ENCODE measurements at places on chromosomes 5 and 9.
A peak's percentile ranks its signal among the peaks of the same experiment; 100 is the strongest.

- no peak for DNase-seq
Observed at GRCh38 chr5:146475906-146476305, 28.8 kb downstream of the TCERG1 start.

DNA sequence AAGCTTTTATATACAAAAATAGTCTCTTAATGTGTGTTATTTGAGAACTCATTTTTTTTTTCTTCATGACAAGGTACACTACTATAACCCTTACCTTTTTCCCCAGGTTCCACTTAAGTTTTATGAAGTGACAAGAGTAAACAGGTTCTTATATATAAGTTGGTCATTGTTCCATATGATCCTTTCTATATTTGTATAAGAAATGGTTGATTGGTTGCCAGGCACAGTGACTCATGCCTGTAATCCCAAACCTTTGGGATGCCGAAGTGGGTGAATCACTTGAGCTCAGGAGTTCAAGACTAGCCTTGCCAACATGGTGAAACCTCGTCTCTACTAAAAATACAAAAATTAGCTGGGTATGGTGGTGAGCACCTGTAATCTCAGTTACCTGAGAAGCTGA lies 108.3 kb downstream of the PCSK1 start:
- DNase-seq = peak; percentile 93

GRCh38 chr9:103281126-103281525 lies 286.0 kb downstream of the CYLC2 start:
- DNase-seq = no peak

GRCh38 chr5:133155326-133155969 lies 103.6 kb downstream of the HSPA4 start:
- DNase-seq = no peak

- DNase-seq = no peak
Observed at GRCh38 chr9:114383521-114384231, 4.1 kb downstream of the AKNA start.

- DNase-seq = no peak
Observed at GRCh38 chr5:160293901-160294561, 18.3 kb downstream of the CCNJL start.

GRCh38 chr9:103649086-103649485 lies 445.0 kb upstream of the SMC2 start:
- no peak for DNase-seq

- no peak for DNase-seq
Observed at GRCh38 chr5:154084062-154084639, 45.4 kb downstream of the MFAP3 start.

DNA sequence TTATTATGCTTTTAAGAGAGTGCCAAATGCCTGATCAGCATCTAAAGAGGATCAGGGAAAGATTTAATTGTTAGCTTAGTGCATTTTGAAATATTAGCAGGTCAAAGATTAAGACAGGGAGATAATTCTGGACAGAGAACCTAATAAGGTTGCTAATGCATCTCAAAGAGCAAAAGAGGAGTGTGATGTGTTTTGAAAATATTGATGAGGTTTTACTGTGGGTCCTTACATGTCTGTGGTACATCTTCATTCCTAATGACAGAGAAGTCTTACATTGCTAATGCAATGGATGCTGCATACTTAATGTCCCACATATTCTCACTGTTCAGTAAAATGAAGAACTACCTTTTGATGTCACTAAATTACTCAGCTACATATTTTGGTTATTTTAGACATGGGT lies 154.1 kb downstream of the TAF11L14 start:
- no peak for DNase-seq

DNA sequence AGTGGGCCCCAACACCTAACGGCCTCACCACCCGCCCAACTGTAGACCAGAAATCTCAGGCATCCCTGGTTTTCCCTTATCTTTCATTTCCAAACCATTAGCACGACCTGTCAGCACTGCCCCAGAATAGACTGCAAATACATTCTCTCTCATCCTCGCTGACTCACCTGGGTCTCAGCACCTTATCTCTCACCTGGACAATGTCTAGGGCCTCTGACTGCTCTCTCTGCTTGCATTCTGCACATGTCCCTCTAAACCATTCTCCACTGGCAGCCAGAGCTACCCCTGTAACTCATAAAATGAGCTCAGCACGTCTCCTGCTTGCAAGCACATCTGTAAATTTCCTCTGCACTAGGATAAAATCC lies 12.7 kb downstream of the CKMT2 start:
- DNase-seq = no peak

DNA sequence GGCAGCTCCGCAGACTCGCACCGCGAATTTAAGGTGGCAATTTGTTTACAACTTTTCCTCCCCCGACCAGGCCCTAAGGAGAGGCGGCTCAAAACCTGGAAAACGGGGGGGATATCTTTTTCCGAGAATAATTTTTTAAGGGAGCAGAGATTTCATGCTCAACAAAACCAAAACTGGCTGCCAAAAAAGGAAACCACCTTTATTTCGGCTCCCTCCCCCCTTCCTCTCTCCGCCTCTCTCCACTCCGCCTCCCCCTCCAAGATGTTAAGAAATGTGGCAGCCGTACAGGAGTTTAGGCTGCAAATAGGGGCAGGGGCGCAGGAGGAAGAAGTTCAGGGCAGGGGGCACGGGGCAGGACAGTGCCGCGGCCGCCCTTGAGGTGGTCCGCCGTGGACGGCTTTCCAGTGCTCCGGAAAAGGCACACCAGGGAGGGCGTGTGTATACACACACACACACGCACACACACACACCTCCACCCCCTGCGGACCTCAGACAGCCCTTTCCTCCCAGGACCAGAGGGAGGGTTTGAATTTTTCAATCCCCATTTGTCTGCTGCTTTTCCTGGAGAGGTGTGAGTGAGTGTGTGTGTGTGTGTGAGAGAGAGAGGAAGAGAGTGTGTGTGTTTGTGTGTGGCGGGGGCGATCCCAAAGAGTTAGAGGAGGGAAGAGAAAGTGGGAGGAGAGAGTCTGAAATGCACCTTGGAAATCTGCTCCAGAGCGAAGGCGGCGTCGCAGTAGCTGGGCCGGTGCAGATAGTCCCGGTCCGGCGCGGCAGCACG lies 9.1 kb downstream of the PTCH1 start:
- peak; percentile 67 for DNase-seq

- no peak for DNase-seq
Observed at GRCh38 chr9:93900436-93900819, 54.7 kb downstream of the BARX1 start.

GRCh38 chr9:33131790-33132772 lies 35.1 kb downstream of the B4GALT1 start:
- peak; percentile 86 for DNase-seq

DNA sequence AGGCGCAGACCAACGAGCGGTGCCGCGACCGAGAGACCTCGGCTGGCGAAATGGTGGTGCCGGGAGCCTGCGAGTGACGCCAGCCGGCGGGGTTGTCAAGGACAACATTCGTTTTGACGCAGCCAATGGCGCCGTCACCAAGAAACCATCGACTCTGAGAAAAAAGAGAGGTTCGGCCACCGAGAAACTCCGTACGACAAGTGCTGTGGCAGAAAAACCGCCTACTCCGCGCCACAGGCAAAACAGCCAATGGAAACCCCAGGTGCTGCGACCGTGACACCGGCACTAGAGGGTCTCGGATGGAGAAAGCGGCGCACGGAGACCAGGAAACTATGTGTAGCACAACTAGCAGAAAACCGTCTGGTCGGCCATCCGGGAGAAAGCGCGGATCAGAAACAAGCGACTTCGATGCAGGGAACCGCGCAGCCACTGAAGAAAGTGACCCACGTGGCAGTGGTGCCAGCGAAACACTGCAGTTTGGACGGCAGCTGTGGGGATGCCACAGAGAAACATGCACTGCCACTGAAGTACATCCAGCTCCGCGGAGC lies 88.8 kb downstream of the ANXA2R start:
- DNase-seq = no peak

GRCh38 chr5:139711906-139712224 lies 63.7 kb downstream of the CXXC5 start:
- DNase-seq = no peak

GRCh38 chr9:80651044-80651443 lies 1038.3 kb downstream of the TLE1 start:
- peak; percentile 38 for DNase-seq

DNA sequence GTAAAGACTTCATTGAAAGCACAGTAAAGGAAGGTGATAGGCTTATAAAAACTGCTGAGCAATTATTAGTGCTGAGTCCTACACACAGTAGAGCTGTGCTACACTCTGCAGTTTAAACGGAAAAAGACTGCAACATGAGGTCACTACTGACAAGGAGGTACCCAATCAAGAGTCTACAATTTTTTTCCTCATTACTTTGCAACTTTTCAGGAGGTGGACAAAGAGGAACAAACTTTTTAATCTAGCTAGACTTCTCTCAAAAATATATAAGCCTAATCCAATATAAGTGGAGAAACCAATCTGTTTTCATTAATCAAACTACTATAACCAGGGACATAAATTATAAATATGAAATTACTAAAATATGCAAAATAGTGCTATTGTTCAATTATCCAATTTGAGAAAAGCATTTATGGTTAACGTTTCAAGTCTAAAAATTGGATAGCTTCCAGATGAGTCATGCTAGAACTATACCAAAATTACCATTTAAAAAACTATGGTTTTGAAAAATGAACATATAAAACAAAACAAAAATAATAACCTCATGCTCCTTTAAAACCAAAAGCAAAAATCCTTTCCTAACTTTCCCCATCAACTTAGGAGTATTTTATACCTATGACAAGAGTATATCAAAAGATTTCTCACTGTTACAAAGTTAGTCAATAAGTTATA lies 37.7 kb downstream of the FAM13B start:
- DNase-seq = peak; percentile 10
